ENCODE measurements at places on chromosomes 7 and 10. TPM values are rescaled to one million over a fixed set of nuclear protein-coding genes. Genes with fewer than 3 reads are reported as not detected.

GRCh38 chr10:72694476-72695369 lies 2.8 kb downstream of the MCU start:
- no peak for DNase-seq

DNA sequence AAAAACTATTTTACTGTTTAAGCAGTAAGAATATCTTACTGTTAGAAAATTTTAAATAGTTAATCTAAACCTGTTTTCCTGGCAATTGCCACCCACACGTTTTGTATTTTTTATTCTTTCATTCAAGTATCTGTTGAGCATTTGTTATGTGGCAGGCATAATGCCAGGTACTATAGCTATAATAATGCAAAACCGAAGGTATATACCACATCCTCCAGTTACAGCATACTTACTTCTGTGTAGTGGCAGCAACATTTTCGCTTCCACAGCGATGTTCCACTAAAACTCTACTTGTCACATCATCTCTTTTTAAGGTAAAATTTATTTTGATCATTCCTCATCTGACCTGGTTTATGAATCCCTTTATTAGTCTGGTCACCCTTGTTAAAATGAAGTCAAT lies 30.0 kb downstream of the WASL start:
- no peak for DNase-seq

DNA sequence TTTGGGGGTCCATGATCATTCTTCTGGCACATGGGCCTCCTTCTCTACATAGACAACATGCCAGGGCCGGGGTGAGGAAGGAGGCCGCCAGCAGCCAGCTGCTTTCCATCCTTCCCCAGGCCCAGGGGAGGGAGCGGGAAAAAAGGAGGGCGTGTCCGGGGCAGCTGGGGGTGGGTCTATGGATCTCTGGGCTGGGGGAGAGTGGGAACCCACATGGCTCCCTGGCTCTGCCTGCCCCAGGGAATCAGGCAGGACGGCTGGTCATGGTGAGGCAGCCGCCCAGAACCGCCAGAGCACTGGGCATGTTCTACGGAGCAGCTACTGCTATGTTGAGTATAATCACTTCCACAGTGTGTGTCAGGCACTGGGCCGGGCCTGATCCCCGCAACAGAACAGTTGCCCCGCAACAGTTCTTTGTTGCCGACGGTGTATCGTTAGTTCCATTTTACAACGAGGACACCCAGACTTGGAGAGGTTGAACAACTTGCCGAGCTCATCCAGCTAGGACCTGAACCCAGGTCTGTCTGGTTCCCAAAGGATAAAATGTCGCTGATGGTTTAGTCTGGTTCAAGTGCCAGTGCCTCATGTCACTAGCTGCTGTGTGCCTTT lies 6.4 kb upstream of the IRF5 start:
- DNase-seq = no peak

DNA sequence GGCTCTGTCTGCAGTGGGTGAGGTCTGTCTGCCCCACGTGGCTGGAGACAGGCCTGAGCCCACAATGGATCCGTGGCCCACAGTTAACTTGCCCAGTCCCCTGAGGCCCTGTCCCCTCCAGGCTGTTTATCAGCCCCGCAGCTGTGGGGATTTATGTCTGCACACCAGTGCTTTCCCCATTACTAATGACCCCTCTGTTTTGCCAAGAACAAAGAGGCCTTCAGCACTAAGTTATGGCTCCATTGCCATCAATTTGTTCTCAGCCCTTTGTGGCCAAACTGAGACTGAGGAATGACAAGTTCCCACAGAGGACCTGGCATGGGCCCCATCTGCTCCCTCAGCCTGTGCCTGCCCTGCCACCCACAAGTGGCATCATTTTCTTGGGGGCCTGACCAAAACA lies 138.2 kb downstream of the C10orf105 start:
- DNase-seq = no peak

GRCh38 chr7:68439897-68440296 lies 1158.4 kb upstream of the AUTS2 start:
- DNase-seq = no peak

GRCh38 chr7:15376600-15376999 lies 185.2 kb downstream of the AGMO start:
- DNase-seq = no peak

DNA sequence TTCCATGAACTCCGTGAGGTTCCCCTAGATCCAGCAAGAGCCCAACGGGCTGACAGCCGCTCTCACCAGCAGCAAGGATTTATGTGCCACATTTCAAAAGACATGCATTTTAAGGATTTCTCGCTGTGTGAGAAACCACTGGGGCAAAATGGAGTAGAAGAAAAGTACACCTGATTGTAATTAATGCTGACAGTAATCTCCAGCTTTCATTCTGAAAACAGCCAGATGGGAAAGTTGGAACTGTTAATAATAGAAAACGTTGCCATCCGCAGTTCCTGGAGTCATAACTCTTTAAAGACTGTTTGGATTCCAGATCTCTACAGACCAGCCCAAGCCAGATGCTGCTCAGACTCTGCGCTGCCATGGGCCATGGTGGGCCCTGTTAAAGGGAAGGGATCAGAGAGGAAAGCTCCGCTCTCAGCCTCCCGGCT lies 216.9 kb upstream of the GLI3 start:
- no peak for DNase-seq

DNA sequence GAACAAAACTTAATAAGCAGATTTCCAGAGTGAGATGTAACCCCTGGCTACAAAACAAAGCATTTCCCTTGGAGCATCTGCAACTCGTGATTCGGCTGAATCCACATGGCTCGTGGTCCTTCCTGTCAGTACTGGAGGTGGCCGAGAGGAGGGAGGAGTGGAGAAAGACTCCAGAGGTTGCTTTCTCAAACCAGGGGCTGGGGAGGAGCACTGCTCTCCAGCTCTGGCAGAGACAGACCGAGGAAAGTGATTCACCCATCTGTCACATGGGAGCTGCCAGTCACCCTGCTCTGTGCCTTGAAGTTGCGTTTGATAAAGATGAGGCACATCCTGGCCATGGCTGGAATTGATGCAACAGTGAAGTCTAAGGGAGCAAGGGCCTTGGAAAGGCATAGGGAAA lies 72.7 kb downstream of the COL13A1 start:
- no peak for DNase-seq

- DNase-seq = no peak
Measured at GRCh38 chr7:25834050-25834449, 317.9 kb upstream of the NFE2L3 start.

GRCh38 chr7:128347647-128348097 lies 4.0 kb upstream of the RBM28 start:
- peak; percentile 54 for DNase-seq

- no peak for DNase-seq
Measured at GRCh38 chr7:73343671-73344380, 15.9 kb downstream of the FKBP6 start.

DNA sequence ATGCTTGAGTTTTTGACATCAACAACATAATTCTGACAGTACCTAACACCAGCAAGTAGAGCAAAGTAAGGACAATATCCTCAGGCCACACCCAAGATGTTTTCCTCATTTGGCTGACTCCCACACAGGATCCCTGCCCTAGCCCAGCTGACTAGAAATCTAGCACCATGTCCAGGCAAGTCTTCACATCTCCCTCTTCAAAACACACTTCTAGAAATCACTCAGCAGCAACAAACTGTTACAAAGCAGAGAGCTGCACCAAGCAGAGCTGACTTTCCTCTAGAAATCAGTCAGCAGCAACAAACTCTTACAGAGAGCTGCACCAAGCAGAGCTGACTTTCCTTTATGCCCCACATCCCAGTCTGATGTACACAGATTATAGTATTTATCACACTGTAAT lies 7.7 kb downstream of the TMEM168 start:
- DNase-seq = no peak

GRCh38 chr7:73933091-73933490 lies 72.1 kb downstream of the TMEM270 start:
- DNase-seq = no peak

DNA sequence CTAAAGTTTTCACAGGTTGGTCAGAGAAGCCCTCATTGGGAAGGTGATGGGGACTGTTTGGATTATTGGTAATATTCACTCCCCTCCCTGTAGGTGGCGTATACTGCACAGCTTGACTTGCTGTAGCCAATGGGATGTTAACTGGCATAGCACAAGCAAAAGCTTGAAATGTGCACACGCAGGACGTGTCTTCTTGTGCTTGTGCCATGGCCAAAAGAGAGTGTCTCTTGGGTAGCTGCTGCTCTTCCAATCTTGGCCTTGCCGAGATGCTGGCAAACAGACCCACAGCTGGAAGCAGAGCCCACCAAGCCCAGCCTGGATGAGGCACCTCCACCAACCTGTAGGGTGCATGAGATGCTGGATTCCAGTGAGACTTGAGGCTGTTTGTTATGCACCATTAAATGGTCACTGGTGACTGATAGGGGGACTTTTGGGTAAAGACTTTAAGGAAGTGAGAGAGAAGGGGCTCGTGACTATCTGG lies 266.0 kb downstream of the GRID1 start:
- no peak for DNase-seq

DNA sequence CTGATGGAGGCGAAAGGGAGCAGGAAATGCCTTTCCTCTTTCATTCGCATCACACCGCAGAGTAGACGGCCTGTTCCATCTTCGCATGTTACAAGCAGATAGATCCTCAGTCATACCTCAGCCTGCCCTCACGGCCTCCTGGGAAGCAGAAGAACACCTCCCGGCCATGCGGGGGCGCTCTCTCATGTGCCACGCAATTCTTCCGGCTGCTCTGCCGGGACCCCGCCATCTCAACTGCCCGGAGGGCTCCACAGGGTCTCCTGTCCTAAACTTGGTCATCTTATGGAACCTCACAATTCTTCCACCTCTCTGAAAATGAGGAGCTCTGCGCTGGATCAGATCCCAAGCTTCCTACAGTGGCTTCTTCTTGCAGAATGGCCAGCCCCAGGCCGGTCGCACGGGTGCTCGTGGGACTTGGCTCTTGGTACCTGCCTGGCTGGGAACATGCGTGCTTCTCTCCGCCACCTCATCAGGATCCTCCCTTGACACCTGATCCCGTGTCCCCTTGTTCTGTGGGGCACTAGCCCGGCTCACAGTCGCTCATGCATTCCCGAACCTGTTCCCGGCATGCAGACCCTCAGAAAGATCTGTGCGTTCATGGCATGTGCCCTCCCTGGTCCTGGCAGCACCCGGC lies 262.8 kb upstream of the SHH start:
- DNase-seq = no peak

DNA sequence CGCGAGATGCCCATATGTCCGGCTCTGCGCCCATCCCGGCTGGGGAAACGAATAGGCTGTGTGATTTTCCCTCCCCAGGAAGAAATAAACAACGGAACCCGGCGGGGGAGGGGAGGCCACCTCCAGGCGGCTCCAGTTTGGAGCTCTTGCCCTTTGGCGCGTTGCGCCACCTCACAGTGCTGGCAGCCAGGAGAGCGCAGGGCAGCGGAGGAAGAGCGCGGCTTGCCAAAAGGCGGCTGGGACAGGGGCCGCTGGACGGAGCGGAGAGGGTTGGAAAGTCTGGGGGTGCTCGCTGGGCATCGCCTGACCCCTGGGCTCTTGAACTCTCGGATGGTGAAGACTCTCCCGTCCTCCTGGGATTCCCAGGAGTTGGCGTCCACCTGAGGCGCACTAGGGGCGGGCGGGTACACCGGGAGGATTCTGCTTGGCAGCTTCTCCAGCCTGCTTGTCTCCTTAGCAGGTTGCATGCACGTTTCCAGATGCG lies 5.3 kb upstream of the NEUROG3 start:
- no peak for DNase-seq

GRCh38 chr10:117342641-117343040 lies 32.6 kb downstream of the PDZD8 start:
- DNase-seq = no peak

DNA sequence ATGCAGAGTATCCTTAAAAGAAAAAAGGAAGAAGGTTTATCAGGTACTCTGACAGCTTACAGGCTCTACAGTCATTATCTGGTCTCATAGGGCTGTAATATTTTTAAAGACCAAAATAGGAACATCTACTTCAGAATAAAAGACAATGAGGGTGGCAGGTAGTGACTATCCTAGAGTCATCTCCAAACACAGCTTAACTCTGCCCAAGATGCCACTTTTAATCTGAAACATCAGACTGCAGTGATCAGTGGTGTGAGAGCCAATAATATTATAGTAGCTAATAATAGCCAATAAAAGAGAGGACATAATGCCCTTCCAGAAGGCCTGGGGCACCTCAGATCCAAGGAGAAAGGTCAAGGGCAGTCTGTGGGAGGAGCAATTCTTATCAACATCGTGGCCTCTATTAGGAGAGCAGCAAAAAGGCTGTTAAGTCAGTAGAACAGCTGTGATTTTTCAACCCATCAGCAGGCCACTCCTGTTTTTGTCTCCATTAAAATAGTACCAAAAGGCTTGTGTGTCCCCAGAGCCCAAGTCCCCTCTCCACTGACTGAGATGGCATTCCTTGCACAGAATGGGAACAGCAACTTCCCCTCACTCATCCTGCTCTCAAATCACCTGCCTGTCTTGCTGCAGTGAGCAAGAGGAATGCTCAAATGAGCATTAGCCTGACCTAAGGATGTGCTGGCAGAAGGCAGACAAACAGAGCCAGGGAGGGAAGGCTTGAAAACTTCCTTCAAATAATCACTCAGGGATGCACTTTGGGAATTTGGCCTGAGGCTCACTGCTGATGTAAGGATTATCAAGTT lies 20.7 kb upstream of the SPOCK2 start:
- DNase-seq = no peak

GRCh38 chr10:33215154-33215553 lies 119.3 kb downstream of the NRP1 start:
- DNase-seq = no peak

DNA sequence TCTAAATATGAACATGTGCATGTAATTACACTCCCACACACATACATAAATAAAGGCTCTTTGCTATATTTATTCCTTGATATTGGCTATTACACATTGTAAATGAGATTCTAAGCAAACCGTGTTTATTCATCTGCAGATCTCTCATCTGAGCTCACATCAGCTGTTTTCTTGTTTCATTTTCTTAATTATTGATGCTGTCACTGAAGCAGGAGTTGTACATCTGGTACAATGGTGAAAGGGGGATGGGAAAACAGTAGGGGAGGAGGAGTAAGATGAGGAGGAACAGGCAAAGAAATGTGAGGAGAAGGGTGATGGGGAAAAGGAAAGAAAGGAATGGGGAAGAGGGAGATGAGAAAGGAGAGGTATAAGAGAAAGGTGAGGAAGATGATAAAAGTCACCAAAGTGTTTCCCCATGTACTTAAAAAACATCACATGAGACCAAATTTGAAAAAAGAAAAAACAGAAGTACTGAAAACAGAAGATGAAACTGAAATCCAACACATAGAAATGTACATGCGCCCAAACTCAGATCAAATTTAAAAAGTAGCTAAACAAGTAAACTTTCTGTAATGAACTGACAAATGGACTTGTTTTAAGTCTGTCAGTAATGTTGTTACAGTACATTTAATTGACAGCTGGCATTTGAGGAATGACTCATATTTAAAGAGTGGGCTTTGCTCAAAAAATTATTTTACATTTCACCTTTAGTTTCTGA lies 472.2 kb downstream of the ARL4A start:
- DNase-seq = no peak

GRCh38 chr7:1531263-1531978 lies 919 bp downstream of the MAFK start:
- DNase-seq = peak; percentile 64

GRCh38 chr10:73837072-73837471 lies 25.7 kb upstream of the NDST2 start:
- no peak for DNase-seq

The ATP6V1F gene
- 65.8 TPM for total RNA-seq

The CNTNAP2 gene
- 4.0 TPM for total RNA-seq

The PTPN20 gene
- 2.7 TPM for total RNA-seq

The GCK gene
- 0.15 TPM for total RNA-seq

The GBX1 gene
- not detected for total RNA-seq

The CTAGE8 gene
- 5.9 TPM for total RNA-seq

The SPDYE6 gene
- not detected for total RNA-seq

The NODAL gene
- not detected for total RNA-seq

Measured in left colon (tissue), 2 donors.